Stimulated activated CD4-positive, alpha-beta T cell treated with anti-CD3 and anti-CD28 coated beads, Interleukin-1b, Interleukin-23, amount 100 ng/mL, for 48 hours (primary cell): ENCODE measurements at places on chromosomes 6 and 20.

GRCh38 chr20:33835615-33836172 lies 24.5 kb downstream of the CHMP4B start:
- no peak for DNase-seq

GRCh38 chr6:15370733-15371671 lies 125.1 kb downstream of the JARID2 start:
- no peak for DNase-seq

DNA sequence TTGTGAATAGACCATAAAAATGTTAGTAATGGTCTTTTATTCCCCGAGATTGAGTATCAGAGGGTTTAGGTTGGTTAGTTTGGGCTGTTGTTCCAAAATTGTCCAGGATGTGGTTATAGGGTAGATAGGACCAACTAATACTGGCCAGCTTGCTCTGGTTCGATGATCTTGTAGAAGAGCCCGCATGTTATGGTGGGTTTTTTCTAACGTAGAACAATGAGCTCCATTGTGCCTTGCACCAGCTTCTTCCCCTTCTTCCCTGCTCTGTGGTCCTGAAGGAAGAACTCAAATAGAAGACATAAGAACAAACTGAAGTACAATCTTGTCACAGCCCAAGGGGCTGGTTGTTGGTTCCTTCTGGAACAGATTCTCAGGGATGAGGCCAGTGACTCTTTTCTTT lies 70.5 kb downstream of the RREB1 start:
- DNase-seq: no peak

DNA sequence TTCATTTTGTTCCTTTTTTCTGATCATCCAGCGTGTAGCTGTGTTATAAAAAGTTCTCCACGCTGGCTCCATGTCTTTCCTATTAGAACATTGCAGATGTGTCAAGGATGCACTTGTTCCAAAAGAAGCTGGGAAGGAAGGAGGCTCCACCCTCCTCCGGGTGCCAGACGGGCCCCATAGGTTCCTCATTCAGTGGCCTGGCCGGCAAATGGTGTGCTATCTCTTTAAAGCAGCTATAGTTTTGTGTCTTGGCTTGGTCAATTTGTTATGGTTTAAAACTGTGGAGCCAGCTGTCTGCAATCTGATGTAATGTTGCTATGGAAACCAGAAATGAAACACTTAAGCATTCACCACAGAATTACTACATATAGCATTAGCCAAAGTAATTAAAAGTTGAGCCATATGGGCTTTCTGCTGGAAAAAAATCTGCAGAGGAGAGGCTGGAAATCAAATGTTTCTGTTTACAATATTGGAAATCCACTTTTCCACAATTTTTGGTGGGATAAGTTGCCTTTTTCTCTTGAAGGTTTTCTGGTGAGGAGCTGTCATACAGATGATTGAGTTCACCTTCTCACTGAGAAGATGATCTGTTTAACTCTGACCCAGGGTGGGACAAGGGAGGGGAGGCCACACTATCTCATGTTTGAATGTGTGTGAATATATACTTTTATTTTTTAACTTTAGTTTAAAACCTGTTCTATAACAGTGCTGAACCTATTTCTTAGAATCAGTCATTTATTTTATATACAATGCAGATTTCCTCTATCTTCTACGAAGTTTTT lies 167.4 kb downstream of the SASH1 start:
- DNase-seq: no peak

GRCh38 chr20:17844133-17844429 lies 124.5 kb downstream of the SNX5 start:
- no peak for DNase-seq

- DNase-seq: no peak
Measured at GRCh38 chr20:58243653-58244410, 15.4 kb upstream of the ANKRD60 start.

- no peak for DNase-seq
Measured at GRCh38 chr6:167856999-167857660, 30.4 kb downstream of the AFDN start.

DNA sequence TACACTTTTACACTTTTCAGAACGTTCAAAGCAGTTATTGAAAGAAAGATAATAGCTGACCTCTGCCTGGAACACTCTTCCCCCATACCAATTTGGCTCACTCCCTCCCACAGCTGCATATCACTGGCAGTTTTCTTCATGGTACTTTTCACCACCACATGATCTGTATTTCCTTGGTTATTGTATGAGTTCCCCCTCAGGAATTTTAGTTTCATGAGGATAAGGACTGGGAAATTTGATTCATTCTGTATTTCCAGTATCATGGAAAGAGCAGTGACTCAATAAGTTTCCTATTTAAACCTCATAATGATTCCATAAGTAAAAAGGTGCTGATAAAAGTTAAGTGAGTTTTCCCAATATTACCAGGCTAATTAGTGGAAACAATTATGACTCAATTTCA lies 16.0 kb downstream of the HTR1B start:
- no peak for DNase-seq

- no peak for DNase-seq
Measured at GRCh38 chr6:34574647-34575293, 18.6 kb upstream of the SPDEF start.

DNA sequence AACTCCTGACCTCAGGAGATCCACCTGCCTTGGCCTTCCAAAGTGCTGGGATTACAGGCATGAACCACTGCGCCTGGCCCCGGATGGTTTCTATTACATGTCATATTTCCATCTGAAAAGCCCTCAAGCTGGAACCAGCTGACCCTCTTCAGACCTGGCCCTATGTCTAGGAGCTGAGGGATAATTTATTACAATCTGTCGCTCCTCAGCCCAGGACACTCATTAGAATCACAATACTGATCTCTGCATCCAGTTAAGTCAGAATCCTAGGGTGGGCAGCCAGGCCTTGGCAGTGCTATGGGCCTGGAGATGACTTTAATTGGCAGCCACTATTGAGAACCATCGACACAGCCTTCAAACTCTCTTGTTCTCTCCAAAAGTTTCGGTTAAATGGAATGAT lies 162.6 kb upstream of the SNX9 start:
- no peak for DNase-seq

- DNase-seq: no peak
Measured at GRCh38 chr6:48782225-48782624, 671.2 kb upstream of the PTCHD4 start.

GRCh38 chr20:1426231-1426849 lies 33.5 kb upstream of the FKBP1A start:
- DNase-seq: no peak

DNA sequence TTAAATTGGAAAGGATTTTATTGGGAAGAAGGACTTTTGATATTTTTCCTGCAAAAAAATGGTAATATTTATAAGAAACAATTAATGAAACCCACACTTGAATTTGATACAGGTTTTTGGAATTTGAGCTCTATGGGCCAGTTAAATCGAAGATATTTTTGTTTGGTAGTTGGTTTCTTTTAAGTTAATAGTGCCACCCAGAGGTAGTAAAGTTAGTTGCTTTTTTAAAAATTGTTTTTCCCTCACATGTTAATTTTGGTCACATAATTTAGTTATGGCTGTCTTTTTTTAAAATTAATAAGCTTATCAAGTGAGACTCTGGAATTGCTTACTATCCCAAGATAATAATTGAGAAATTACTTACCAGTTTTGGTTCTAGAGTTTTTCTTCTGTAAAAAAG lies 7.1 kb downstream of the PRIM2 start:
- DNase-seq: no peak

DNA sequence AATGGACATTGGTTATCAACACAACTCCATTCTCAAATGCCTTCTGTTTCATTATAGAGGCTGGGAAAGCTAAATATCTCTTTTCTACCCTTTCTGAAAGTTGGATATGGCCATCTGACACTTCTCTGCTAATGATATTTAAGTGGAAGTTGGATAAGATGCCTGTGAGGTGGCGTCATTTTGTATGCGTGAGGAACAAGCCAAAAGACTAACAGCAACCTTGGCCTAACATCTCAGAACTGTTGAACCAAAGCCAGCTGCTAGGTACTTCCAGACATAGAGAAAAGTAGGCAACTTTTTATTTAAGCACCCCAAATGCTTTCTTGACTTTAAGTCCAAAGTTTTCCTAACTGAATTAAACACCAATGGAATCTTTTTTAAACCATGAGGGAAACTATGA lies 708.4 kb downstream of the CD109 start:
- DNase-seq: no peak

GRCh38 chr6:40860443-40860842 lies 178.6 kb downstream of the UNC5CL start:
- DNase-seq: no peak

DNA sequence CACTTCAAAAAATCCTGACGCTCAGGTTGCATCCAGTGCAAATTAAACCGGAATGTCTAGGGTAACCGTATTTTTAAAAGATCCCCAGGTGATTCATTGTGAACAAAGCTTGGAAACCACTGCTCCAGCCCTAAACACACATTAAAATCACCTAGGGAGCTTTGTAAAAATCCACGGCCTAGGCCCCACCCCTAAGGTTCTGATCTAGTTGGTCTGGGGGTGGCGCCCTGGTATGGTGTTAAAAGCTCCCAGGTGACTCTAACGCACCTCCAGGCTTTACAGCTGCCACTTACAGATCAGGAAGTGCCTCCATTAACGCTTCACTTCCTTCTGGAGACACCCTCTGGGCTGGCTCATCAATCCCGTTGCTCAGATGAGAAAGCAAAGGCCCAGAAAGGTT lies 92.2 kb downstream of the GRM4 start:
- no peak for DNase-seq

GRCh38 chr6:43921548-43922425 lies 151.8 kb downstream of the VEGFA start:
- DNase-seq: no peak

DNA sequence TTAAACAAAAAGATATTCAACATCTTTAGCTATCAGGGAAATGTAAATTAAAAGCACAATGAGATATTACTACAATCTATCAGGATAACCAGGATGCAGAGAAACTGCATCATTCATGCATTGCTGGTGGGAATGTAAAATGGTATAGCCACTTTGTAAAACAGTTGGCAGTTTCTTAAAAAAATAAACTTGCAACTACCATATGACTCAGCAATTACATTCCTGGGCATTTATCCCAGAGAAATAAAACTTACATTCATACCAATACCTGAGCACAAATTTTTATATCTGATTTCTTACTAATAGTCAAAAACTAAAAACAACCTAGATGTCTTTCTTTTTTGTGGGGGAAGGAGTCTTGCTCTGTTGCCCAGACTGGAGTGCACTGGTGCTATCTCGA lies 190.3 kb upstream of the TAB2 start:
- DNase-seq: no peak

DNA sequence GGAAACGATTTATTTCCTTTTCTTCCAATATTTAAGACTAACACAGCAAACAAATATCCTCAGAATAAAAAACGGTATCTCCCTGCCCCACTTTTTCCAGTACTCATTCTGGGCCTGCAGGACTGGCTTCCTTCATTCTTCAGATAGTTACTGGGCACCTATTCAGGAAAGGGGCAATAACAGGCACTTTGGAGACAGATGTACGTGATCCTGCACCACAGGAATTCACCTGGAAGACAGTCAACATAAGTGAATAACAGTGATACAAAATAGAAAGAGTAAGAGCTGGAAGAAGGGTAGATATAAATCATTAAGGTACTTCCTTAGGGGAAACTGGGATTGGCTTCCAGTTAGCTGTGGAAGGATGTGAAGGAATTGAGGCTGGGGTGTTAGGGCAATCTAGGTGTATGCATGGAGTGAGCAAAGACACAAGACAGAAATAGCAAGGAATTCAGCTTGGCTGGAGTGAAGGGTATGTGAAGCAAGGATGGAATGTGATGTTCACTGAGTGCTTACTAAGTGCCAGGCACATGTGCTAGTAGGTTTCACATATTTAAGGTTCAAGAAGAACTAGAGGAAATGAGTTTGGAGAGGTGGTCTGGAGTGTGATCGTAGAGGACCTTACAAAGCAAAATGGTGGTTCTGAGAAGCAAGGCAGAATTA lies 49.3 kb upstream of the FAM83C start:
- no peak for DNase-seq

DNA sequence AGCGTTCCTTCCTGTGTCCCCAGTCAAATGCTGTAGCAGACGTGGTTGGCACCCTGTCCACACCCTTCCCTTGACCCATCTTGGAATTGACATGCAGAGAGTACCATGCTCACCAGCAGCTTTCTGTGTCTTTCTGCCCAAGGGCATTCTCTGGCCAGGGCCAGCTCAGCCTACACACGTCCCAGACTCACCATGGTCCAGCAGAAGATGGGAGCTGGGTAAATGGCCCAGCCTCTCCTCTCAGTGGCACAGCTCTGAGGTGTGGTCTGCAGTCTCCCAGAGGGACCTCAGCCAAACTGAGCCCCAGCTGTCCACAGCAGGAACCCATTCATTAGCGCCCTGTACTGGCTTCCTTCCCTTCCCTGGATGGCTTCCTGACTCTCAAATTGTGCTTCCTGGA lies 31.1 kb upstream of the BLCAP start:
- no peak for DNase-seq

DNA sequence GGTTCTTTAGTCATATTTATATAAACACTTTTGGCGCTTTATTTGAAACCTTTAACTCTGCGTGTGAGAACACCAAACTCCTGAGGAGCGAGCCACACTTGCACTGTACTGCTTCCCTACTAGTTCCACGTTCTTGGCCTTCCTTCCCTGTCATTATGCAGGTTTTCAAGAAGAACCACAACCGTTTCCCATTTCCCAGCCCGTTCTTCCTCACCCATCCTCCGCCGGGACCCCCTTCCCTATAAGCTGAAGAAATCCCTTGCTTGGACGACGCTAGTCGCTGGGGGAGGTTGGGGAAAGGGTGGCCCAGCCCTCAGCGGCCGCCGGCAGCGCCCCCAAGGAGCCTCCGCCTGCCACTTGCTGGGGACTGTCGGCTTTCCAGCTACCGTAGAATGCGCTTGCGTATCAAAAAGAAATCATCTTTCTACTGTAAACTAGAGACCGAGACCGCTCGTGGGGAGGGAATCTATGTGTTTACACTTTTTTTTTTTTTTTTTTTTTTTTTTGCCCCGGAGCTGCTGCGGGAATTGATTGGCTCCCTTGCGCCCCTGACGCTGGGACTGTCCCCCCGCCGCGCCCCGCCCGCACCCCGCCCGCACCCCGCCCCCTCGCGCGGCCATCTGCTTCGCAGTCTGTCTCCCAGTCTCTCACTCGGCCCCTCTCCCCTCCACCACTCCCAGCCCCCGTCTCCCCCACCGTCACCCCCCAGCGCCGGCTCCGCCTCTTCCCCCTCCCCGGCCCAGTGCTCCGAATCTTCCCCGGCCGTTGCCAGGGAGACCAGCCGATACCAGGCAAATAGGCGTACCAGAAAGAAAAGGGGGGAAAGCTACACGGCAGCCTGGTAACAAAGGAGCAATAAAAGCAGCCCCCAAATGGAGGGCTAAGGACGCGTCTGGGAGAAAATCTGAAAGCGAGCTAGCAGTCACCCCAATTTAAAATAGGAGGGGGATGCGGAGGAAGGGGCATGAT lies 2.3 kb upstream of the MARCKS start:
- no peak for DNase-seq
